ENCODE measurements at places on chromosomes 6 and 20.

DNA sequence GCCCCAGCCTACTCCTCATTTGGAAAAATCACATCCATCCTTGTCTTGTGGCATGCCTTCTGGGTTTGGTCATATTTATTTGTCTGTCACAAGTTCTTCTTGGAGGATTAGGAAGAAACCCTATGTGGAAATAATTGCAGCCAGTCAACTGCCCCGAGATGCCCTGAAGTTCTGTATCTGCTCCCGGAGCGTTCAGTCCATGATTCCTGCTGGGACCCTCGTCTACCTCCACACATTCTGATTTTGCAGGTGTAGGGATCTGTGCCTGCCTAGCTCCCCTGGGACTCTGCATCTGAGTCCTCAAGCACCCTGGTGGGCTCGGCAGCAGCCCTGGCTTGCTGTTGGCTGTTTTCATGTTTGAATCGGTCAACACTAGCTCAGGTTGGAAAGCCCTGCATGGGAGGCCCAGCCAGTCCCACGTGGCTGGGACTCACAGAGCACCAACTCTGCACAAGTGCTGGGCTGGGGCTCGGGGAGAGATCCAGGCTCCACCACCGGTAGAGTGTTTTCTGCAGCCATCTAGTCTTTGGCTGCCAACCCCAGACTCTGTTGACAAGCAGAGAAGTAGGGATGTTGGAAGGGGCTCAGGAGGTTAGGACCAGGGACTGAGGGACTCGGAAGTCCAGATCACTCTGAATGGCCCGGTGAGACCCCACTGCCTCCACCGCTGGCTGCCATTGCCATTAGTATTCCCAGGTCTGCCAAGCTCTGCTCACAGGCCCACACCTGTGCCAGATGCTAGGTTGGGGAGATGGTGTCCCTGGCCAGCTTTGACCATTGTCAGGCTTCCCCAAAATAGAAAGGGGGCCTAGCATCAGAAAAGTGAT, 183.5 kb upstream of the CST7 start:
- DNase-seq = no peak

- DNase-seq = no peak
These were observed 17.7 kb upstream of the PI16 start for GRCh38 chr6:36936824-36937223.

DNA sequence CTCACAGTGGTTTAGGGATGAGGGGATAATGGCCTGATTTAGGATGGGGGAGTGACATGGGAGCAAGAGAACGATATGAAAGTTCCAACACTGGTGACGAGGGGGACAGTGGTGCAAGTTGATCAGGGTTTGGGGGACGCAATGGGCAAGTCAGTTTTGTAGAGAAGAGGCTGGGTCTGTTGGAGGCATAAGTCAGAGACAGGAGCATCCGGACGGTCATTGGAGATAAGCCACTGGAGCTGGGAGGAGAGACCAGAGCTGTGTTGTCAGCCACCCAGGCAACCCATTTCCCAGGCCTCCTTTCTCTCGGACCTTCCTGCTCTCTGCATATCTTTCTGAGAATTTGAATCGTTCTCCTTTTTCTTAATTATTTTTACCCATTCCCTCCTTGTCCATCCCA, 9.5 kb downstream of the DNPH1 start:
- no peak for DNase-seq

GRCh38 chr6:25301362-25301761, 22.2 kb downstream of the CARMIL1 start:
- DNase-seq = no peak

DNA sequence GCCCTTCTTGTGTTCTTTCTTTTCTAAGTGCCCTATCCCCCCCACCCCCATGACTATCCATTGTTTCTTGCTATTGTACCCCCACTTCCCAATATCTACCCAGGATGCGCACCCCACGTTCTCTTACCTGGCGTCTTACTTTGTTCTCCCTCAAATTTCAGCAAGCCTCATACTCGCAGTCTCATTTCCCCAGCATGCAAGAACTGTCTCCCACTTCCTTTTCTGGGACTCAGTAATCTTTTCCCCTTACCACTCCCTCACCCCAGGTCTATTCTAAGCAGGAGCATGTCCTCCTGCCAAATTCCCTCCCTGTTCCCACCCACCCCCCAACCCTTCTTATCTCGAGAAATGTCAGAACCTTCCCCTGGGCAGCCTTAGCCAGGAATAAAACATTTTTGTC, 1.7 kb upstream of the EHMT2 start:
- no peak for DNase-seq

- DNase-seq = no peak
These were observed 13.8 kb downstream of the NQO2 start for GRCh38 chr6:3013486-3013885.

DNA sequence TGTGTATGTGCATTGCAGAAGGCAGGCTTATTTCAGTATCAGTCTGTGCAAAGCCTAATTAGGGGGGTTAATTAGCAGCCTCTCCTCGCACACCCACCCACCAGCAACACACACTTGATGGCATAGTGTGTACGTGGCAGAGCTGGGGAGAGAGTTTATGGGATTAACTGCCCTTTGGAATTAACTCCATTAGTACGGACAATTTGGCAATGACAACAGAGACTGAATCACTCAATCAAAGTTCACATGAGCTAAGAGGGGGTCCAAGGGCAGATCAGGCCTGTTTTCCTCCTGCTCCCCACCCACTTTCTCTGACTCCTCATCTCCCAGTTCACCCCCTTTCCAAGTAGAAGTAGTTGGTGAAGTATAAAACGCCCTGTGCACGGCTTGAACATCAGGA, 69.5 kb downstream of the LRFN2 start:
- no peak for DNase-seq

All from WTC11 (cell line).